ENCODE measurements at places on chromosomes 2 and 18.

GRCh38 chr2:174051741-174052583 is 86.8 kb upstream of the SP3 start:
- no peak for DNase-seq

- DNase-seq: no peak
These were observed 34.8 kb upstream of the MYO3B start for GRCh38 chr2:170143045-170143717.

GRCh38 chr2:3456125-3456524 is 63.2 kb downstream of the ADI1 start:
- no peak for DNase-seq

DNA sequence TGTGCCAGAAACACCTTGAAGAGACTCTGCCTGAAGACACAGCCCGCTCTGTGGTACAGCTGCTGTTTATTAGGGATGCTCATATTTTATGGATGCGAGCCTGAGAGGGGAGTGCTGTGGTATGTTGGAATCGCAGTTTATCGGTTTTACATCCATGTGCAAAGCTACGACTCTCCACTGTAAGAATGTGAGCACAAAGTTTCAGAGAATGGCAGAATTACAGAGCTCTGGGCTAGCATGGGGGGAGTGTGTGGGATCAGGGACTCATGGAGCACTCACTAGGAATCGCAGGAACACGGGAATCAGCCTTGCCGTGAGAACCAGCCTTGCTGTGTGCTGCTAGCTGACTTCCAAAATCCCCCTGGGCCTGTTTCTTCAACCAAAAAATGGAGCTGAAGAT is 199.9 kb downstream of the RNF144A start:
- DNase-seq: no peak

DNA sequence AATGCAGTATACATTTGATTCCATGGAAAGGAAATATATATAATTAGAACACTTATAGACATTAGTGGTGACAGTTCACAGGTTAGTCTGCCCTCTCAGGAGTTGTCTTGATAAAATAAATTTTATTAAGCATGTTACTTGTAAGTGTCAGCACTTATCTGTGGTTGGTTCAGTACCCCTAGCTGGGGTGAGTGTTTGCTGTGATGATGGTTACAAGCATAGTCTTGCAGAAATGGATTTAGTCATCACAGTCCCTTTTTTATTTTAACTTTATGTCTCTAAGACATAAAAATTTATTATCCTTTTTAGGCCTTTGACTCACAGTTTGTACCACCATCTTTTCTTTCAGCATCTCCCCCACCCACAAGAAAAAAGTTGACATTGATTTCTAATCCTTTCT is 52.1 kb downstream of the NCK2 start:
- no peak for DNase-seq

DNA sequence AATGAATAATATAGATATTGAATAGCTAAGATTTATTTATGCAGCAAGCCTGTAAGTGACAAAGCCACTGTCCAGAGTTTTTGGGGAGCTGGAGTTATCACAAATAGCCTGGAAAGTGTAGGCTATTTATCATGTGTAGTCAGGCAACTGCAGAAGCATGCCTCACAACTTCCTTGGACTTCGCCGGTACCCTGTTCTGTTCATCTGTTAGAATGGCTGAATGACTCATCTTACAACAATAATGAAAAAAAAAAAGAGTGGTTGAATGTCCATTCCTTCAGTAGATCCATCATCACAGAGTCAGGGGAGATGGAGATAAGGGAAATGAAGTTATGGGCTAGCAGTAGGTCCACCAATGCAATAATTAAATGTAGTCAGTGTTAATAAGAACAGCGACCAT is 24.0 kb upstream of the ATP5MC3 start:
- no peak for DNase-seq

DNA sequence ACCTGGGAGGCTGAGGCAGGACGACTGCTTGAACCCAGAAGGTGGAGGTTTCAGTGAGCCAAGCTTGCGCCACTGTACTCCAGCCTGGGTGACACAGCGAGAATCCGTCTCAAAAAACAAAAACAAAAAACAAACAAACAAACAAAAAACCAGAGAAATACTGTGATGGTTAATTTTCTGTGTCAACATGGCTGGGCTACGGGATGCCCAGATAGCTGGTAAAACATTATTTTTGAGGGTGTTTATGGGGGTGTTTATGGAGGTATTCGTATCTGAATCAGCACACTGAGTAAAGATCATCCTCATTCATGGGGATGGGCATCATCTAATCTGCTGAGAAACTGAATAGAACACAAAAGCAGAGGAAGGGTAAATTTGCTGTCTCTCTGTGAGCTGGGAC is 40.8 kb upstream of the COX7A2L start:
- DNase-seq: no peak

GRCh38 chr2:179441551-179441950 is 176.9 kb upstream of the SESTD1 start:
- no peak for DNase-seq

- no peak for DNase-seq
These were observed 47.1 kb downstream of the SPTBN1 start for GRCh38 chr2:54503192-54503591.

DNA sequence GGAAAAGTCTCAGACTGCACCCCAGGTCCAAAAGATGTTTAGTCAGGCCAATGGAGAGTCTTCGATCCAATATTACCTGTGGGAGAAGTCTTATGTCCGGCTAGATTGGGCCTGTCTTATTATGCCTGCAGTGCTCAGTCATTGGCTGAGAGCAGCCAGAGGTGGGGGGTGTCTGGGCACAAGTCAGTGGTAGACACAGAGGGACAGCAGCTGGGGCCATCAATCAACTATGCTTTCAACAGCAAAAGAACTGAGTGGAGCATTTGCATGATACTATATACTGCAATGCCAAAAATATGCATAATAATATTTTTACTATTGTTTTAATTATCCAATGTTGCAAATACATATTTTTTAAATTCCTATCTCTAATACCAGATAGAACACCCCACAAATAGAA is 298.6 kb upstream of the CDH20 start:
- no peak for DNase-seq

DNA sequence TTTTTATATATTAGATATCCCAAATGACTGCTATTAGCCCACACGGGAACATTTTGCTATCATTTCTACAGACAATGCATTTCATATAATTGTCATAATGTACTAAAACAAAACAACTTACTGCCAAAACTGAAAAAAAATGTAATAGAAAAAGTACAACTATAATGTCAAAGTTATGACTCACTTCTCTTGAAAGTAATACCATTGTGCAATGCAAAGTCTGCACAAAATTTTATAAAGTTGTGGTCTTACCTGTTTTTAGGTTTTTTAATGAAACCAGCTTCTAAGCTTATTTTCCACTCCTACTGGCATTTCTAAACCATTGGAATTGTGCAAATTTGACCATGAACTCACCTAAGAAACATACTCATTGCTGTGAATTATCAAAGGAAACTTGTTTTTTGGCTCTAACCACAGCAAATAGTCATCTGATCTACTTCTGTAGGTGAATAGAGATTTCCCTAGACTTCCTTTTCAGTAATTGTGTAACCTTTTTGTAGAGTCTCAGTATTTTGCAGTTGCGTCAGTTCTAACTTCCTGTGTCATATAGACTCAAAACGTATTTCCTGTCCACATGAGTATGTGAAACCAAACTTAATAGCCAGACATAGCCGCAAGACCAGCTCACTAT is 31.9 kb upstream of the TFPI start:
- DNase-seq: no peak

DNA sequence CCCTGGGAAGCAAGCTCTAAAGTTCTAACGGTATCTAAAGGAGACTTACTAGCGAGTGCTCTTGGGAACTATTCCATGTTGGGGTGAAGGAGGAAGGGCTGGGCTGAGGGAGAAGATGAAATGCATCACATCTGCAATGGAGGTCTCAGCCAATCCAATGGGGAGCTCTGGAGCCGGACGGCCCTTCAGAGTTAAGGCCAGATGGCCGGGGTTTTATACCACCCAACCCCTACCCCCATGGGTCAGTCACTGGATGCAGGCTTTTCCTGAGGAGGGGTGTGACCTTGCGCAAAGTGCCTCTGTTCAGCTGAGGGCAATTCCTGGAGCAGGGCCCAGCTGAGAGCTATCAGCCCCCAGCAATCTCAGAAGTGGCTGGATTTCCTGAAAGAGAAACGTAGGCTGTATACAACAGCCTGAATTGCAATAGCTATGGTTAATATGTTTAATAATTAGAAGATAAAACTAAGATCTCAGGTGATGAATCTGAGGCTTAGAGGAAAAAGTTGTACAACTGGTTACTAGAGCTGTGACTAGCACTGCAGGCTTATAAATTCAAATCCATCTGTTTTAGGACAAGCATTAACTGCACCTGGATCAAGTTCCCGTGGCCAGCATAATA is 21.6 kb downstream of the EIPR1 start:
- no peak for DNase-seq

DNA sequence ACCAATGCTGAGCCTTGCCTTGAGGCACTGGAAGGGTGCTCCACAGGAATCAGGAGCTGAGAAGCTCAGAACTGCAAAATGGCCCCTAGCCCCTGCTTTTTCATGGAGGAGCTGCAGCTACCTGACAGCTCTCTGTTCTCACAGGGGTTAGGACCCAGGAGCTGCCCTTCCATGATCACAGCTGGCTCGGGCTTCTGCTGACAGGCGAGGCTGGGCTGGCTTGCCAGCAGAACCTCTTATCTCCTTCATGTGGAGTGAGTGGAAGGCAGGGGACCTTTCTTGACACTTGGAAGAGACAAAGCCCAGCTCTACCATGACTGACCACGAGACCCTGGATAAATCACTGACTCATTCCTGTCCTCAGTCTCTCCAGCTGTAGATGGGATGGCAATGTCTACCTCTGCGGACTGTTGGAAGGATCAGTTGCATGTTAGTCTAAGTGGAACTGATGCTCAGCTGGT is 113.4 kb downstream of the CAPN13 start:
- no peak for DNase-seq

DNA sequence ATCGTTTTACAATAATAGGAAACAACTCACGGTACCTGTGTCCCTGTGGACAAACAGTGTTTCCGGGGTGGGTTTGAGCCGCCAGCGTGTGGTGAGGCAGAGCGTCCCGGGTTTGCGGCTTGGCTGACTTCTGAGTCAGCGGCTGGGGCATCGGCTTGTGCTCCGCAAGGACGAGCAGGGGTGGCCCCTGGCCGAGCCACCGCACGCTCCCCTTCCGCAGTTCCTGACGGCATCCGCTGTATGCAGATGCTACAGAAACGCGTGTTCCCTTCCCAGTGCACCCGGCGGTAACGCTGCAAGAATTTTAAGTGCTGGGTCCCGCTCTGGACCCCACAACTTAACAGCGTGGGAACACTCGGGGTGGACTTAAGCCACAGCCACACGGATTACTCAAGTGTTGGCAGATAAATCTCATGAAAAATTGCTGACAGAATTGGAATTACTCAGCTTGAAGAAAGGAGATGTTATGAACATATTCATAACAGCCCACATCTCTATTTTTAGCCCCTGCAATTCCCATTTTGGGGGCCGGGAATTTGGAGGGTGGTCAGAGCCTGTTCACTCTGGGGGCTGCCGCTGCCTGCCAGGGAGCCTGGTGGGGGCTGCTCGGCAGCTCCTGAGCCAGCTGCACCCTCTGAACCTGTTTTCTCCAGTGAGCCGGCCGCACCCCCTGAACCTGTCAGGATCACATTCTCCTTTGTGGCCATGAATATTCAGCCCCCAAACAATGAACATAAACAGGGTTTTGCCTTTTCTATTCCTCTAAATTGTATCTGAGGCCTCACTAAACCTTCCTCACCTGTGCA is 12.6 kb upstream of the KCNG2 start:
- no peak for DNase-seq

DNA sequence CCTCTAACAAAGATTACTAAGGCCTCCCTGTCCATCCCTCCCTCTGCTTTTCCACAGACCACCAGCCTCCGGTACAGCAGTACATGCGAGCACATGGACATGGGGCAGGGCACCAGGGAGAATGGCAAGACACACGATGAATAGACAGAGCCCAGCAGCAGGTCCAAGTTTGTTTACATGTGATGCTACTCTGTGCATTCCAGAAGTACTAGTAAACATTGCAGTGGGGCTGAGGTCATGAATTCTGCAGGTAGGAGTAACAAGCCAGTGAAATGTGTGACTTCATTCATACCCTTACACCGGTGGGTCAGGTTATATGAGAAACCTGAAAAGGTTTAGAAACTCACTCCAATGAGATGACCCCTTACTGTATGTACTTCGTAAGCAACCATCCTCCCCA is 205.7 kb downstream of the BCL11A start:
- DNase-seq: no peak

DNA sequence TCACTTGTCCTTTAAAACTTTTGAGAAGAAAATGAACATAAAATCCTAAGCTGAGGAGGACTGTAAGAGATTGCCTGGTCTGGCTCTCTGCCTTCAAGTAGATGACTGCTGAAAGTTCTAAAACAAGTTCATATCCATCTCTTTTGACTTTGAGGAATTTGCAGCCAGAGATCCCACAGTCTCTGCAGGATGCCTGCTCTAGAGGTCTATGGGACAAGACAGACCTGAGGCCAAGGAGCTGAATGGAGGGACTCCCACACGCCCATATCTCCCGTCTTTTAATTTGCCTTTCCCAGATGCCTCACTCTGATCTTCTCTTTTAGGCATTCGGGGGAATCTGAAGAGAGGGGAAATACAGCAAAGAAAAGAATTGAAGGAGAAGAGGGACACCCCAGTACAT is 255.9 kb upstream of the RASGRP3 start:
- DNase-seq: no peak

GRCh38 chr2:24842081-24843050 is 49.1 kb downstream of the CENPO start:
- no peak for DNase-seq

GRCh38 chr2:46849046-46849715 is 66.4 kb downstream of the MCFD2 start:
- DNase-seq: no peak

DNA sequence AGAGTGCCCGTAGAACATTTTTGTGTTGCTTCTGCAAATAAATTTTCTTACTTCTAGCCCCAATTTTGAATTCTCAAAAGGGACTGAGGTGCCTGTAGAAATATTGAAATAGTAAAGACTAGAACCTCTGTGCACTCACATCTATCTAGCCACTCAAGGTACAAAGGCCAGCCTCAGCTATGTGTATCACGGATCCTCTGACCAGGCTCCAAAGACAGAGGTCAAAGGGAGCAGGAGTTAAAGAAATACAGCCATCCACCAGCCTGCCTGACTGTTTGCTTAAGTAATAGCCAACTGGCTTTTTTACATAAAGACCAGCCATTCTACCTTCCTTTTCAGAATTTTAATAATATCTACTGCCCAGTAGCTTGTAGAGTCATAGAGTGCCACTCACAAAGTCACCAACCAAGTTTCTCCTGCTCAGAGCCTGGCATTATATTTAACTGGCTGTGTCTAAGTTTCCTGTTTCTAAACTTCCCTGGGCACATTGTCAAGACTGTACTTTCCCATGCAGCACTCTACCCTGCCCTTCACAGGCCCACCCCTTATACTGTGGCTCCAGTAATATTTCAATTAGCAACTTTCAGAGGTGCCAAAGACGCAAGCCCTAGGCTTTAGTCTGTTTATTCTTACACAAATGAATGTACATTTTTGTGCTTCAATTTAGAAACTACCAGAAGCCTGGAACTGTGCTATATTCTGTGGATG is 338.3 kb upstream of the NT5C1B start:
- DNase-seq: no peak
